SIG-M5 (cell line): ENCODE measurements at places on chromosomes 4 and X.
A peak's percentile ranks its signal among the peaks of the same experiment; 100 is the strongest.

- DNase-seq: no peak
These were observed 22.7 kb upstream of the HPGDS start for GRCh38 chr4:94365304-94365703.

DNA sequence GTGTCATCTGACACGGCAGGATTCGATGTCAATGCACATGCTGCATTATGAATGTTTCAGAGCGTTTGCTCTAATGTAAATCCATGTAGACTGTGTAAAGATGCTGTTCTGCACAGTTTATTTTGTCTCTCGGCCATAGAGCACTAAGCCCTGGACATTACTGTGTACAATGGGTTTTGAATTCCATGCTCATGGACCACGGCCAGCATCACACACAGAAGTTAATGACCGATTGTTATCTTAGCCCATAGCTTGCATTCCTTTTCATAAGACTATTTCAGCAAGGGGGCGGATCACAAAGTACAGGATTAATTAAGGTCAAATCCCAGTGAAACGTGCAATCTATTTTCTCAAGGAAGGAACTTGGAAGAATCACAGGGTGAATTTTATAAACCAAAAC is 286.1 kb upstream of the TENM3 start:
- no peak for DNase-seq

GRCh38 chr4:39410415-39410814 is 3.7 kb downstream of the KLB start:
- no peak for DNase-seq

- no peak for DNase-seq
These were observed 97.0 kb upstream of the LDB2 start for GRCh38 chr4:16995451-16995850.

DNA sequence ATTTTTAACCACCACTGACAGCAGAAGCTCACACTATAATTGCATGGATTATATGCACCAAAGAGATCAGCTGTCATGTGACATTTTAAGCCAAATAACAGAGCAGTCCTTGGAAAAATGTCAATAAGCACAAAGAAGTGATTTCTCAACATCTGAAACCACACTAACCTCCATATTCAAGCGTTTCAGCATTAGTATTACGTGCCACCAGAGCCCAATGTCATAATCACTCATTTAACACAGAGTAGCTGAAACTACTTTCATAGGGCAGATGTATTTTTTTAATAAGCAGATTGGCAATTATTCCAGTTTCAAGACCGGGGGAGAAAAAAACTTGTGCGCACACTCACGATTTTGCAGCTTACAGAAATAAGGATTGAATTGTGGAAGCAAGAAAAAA is 76.6 kb downstream of the SH3KBP1 start:
- peak; percentile 34 for DNase-seq

DNA sequence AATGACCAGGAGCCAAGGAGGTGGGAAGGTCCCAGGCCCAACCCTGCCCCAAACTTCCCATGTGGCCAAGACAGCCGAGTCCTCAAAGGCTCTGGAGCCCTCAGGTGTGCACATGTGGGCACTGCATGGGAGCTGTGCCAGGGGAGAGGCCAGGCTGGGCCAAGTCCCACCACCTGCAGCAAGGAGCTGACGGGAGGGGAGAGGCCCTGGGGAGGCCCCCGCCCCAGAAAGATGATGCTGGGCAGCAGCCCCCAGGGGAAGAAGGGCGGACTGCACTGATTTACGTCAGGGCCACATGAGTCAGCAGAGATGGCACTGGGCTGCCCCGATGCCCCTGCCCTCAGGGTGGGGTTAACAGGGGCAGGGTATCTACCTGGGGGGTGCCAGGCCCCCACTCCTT is 1.4 kb downstream of the L1CAM start:
- no peak for DNase-seq

DNA sequence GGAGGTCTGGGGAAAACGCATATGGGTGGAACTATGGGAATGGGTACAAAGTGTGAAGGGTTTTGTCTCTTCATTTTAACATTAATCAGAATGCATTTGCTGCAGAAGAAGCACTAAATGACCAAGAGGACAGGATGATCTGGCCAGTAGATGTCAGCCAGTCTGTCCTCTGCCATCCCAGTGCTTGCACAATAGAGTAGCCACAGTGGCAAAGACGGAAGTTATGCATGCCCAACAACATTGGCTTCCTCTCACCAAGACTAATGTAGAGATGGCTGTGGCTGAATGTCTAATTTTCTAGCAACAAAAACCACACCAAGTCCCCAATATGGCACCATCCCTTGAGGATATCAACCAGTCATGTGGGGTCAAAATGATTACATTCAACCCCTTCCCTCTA is 45.0 kb upstream of the ARHGEF6 start:
- no peak for DNase-seq

- DNase-seq: no peak
These were observed 7.2 kb downstream of the PGAM4 start for GRCh38 chrX:77962068-77962902.

DNA sequence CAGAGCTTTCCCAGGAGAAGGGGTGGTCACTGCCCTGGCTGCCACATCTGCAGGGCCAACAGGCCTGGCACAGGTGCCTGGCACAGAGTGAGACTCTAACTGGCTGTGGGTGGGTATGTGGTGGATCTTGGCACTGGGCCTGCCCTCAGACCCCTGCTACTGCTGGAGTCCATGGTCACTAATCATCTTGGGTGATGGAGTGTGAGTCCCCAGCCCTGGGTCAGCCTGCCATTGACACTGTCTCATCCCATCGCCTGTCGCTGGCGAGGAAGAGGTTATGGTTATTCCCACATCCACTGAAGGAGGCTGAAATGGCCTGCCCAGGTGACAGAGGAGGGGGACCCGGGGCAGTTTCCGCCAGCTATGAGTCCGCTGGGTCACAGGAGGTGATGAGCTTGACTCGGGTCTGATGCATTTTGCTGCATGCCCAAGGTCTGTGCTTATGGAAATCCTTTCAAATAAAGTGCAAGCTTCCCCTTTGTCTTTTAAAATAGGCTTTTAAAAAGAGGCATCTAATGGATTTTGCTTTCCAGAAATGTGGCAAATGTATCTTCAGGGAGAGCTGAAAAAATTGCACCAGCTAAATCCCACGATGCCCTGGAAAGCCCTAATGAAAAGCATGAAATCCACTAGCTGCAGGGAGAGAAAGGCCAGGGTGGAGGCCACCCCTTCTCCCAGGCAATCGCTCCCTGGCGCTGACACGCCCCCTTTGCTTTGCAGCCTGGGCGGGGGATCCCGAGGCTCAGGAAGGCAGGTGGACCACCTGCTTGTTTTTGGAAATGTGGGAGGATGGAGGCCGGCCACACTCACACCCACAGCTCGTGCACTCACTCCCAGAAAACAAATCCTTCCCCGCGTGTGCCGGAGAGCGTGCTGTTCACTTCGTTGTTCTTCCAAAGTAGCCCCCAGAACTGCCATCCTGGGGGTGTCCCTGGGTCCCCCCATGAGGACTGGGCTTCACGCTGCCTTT is 54.9 kb downstream of the ABLIM2 start:
- DNase-seq: no peak

DNA sequence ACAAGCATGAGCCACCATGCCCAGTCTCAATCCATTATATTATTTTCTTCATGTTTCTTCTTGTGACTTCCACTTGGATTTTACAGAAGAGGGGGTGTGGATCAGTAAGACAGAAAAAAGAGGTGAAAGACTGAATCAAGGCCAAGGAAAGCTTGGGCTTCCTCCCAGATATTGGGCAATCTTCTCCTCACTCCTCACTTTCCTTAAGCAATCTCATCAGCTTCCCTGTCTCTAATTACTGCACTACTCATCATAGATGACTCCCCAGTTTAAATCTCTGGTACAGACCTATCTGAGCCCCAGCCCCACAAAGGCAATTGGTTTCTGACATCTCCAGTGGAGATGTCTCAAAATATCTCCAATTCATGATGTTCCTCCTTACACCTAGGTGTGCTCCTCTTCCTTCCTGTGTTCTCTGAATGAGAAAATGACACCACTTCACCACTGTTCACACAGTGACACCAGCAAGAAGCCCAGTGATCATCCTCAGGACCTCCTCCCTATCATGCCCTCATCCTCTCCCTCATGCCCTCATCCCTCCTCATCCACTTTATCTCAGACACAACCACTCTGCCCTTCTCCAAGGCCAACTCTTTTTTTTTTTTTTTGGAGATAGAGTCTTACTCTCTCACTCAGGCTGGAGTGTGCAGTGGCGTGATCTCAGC is 44.8 kb upstream of the HERC6 start:
- no peak for DNase-seq

- no peak for DNase-seq
These were observed 537 bp upstream of the PRKX start for GRCh38 chrX:3713937-3714434.

- no peak for DNase-seq
These were observed 118.5 kb upstream of the VCX2 start for GRCh38 chrX:8289523-8289922.

DNA sequence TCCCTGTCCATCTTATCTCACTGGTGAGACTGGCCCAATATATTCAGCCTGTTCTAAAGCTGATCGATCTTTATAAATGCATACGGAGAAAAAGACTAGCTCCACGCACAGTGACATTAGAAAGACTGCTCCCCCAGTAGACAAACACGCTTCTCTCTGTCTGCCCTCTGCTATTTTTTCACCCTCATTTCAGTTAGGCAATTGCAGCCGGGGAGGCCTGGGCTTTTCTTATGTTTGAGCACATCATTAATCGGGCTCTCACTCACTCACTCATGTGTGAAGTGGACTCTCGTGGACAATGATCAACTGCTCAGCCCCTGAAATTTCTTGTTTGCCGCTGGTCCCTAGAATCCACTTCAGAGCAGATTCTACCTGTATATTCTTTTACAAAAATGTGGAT is 824.7 kb upstream of the TENM3 start:
- DNase-seq: no peak

DNA sequence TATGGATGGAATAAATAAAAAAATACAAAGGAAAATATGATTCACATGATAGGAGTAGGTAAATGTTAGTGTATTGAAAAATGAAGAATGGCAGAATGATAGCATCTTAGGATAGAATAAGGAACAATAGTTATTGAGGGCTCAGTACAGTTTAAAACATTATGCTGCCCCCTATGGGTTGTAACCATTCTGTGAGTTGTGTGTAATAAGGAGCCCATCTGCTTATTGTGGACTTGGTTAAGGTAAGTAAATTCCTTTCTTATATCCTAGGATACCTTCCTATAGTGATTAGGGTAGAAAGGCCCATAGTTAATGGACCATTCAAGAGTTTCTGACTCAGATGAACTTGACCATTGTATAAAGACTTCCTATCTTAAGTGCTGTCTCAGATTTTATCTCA is 195.8 kb downstream of the PDHA2 start:
- no peak for DNase-seq

DNA sequence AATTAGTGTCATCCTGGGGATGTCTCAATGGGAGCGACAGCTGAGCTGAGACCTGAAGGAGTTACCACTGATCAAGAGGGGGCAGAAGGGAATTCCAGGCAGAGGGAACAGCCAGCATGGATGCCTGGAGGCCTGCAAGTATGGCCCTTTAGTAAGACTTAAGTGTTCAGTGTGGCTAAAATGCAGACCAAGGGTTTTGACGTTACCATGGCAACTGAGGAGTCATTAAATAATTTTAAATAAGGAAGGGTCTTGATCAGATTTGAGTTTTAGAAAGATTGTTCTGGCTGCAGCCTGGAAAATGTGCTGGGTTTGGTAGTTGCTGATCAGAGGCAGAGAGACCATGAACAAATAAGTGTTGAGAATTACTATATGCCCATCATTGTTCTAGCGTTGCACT is 285.5 kb downstream of the USP46 start:
- no peak for DNase-seq
